Brain pericyte (primary cell): ENCODE measurements at places on chromosomes 16 and 17.

DNA sequence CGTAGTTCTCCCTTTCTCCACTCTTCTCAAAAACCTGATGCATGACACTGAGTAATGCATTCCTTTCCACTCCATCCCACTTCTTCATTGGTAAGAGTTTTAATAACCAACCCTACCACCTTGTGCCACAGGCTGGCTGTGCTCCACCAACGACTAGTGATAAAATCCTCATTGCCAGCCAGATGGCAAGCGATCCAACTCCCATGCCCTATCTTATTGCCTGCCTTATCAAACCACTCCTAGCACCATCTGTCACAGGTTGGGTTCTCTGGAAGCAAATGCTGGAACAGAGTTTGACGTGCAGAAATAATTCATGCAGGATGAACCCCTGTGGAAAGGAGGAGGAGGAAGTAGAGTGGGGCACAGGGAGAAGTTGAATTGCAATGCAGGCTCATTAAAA, 99.5 kb downstream of the CHD9NB start:
- DNase-seq = no peak

- DNase-seq = no peak
Observed at GRCh38 chr17:67440277-67441051, 63.4 kb downstream of the PITPNC1 start.

GRCh38 chr16:21194771-21195301, 16.5 kb downstream of the ZP2 start:
- DNase-seq = no peak

GRCh38 chr16:73056448-73056847, 8.5 kb upstream of the ZFHX3 start:
- DNase-seq = no peak

GRCh38 chr17:75468779-75469373, 12.4 kb downstream of the TMEM94 start:
- no peak for DNase-seq
